Pancreas (tissue), 10 donors: ENCODE measurements at places on chromosomes 3 and 15. TPM values are rescaled to one million over a fixed set of nuclear protein-coding genes. Genes with fewer than 3 reads are reported as not detected.

Gene FMN1
- total RNA-seq = 10.2 TPM

Gene CP
- total RNA-seq = 2.0 TPM

Gene COLQ
- total RNA-seq = 0.64 TPM

Gene CEMIP
- 0.09 TPM for total RNA-seq

Gene GABRR3
- total RNA-seq = not detected

Gene SLC12A1
- total RNA-seq = not detected

Gene BNC1
- not detected for total RNA-seq

Gene SYNPR
- 0.31 TPM for total RNA-seq

Gene ERC2
- total RNA-seq = 1.3 TPM

Gene SLC35G2
- total RNA-seq = 7.6 TPM

DNA sequence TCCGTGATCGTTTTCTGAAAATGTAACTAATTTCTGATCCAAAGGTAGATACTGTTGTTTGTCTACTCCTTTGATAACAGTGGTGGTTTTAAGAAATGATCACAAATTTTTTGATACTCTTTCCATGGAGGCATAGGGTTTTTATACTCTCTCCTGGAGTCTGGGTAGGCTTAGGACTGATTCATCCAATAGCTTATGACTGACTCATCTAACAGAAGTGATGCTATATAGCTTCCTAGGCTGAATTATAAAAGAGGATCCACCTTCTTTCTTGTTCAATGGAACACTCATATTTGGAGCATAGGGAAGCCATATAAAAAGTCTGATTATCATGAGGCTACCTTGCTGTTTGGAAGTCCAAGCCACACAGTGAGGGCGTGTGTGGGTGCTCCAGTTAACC, 84.3 kb downstream of the CHST2 start:
- no peak for DNase-seq

GRCh38 chr3:58200846-58201355, 9.9 kb downstream of the DNASE1L3 start:
- DNase-seq = no peak

DNA sequence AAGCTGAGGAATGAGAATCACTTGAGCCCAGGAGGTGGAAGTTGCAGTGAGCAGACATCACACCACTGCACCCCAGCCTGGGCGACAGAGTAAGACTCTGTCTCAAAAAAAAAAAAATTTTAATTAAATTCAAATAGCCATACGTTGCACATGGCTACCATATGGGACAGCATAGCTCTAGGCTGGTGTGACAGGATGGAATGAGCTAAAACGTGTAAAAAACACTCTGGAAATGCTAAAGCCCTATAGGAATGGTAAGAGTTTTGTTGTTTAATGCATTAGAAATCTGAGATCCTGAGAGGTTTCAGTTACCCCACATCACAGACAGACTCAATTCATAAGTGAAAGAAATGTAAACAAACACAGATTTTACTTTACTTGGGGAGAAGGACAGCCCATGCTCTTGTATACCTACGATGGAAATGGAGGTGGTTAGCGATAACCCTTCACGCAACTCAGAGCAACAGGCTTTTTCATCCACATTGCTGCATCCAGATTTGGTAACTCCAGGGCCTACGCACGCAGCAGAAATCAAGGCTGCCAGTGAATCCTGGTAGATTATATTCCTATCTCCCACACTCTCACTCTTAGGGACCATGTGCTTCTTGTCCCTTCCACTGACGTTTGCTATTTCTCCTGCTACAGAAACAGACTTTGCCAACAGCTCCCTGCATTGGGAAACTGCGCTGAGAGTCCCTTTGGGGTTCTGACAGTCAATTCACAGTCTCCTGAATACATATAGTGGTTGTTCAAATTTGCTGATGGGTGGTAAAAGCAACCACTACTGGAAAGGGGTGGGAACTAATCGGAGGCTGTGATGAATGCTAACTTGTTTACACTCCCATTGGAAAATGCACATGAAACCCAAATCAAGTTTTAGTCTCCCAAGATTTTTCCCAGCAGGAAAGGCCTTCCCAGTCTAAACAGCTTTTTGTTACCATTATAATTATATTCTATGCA, 3.1 kb downstream of the SH3BP5 start:
- DNase-seq = no peak

GRCh38 chr3:184144505-184144904, 9.3 kb downstream of the EIF2B5 start:
- no peak for DNase-seq

DNA sequence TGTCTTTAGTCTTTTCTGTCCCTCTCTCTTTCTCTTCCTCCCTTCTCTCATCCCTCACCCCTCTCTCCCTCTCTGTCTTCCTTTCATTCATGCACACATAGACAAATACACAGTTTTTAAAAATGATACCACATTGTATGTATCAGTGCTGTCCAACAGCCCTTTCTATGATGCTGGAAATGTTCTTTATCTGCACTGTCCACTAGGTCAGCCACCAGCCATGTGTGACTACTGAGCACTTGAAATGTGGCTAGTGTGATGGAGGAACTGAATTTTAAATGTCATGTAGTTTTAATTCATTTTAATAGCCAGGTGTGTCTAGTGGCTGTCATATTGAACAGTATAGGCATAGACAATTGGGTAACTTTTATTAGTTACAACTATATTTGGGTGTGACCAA, 34.9 kb downstream of the COL6A5 start:
- no peak for DNase-seq

DNA sequence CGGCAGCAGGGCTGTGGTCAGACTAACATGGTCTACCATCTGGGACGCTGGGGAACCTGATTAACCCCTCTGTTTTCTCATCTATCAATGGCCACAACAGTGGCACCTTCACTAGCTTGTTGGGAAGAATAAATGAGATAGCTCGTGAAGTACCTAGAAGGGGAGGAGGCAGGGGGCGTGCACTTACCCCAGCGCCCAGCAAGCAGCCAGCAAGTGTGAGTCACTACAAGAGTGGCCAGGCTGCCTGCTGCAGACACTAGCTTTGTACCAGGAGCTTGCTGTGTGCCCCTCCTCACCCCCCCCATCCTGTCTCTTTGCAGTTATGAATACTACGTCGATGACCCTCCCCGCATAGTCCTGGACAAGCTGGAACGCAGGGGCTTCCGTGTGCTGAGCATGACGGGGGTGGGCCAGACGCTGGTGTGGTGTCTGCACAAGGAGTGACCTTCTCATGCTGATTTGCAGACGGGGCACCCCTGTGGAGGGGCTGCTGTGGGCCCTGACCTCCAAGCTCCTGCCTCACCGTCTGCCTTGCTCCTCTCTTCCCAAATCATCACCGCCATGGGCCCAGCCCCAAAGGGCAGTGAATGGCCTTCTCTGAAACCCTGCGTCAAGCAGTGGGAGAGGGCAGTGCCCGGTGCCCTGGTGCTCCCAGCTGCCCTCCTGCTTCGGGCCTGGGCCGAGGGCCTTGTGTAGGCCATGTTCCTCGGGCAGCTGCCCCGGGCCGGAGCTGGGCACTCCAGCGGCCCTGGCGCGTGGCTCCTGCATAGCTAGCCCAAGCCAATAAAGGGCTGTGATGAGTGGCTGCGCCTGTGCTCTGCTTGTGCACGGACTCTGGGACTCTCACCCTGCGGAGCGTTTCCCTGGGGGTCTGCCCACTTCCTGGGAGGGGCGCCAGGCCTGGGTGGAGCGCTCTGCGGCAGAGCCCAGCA, 2.6 kb upstream of the C15orf62 start:
- no peak for DNase-seq

GRCh38 chr15:41561777-41562145, 2.7 kb downstream of the TYRO3 start:
- no peak for DNase-seq

GRCh38 chr3:145936971-145937370, 224.0 kb downstream of the PLOD2 start:
- no peak for DNase-seq

DNA sequence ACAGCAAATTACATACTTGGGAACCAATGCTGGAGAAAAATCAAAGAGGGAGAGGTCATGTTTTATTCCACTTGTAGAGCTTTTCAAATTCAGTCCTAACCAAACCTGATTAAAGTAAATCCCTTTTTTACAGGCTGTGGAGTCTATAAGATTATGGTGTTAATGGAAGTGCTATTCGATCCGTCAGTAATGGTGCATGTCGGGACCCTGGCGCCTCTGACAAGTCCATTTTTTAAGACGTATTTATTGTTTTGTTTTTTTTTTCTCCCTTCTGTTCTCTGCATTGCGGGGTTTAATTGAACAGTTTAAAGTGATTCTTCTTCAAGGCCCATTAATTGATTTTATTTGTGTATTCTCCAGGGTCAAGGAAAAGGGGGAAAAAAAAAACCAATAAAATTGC, 725.9 kb downstream of the TUSC7 start:
- DNase-seq = no peak

- no peak for DNase-seq
Measured at GRCh38 chr3:5663601-5664000, 476.1 kb downstream of the EDEM1 start.

DNA sequence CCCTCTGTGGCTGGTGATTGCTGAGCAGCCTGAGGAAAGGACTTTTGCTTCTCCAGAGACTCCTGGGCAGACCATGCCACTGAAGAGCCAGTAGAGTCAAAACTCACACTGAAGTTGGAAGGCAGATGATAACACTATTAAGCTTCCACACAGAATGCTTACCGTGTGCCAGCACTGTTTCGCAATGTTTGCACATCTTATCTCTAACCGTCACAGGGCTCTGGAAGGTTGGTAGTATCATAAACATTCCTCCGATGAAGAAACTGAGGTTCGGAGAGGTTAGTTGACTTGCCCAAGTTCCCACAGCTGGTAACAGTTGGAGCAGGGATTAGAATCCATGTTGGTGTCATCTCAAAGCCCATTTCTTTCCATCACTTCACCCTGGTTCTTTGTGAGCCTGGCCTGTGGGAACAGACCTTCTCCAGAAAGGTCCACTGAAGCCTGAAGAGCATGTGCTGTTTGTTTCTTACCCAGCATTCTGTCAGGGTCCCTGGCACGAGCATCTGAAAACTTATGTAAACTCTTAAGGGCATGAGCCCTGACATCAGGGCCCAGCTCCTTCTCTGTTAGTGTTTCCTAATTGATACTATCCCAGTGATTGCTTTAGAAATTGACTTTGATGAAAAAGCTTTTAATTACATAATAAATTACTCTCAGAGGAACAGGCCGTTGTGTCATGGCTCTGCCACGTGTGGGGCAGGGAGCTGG, 77.0 kb upstream of the PRR23C start:
- DNase-seq = peak; percentile 50

GRCh38 chr3:180329187-180329586, 272.8 kb upstream of the TTC14 start:
- no peak for DNase-seq

- DNase-seq = no peak
Measured at GRCh38 chr3:128572644-128573105, 77.9 kb downstream of the RPN1 start.

GRCh38 chr15:51935466-51936104, 36.0 kb downstream of the LEO1 start:
- no peak for DNase-seq

DNA sequence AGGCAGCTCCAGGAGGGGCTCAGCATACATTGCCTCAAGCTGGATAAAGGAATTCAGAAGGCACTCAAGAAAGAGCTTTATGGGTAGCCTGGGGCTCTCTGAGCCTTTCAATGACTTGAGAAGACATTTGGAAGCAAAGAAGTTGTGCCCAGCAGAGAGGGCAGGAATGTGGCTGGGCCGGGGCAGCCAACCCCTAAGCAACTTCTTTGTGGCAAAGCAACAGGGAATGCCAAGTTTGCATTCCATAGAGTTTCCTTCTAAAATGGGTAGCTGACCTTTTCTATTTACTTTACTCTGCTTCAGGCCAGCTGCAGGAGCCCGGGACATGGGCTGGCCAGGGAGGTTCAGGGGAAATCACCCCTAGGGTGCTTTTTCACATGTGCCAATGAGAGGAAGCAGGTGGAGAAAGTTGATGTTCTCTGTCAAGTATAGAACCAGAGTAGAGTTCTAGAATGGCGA, 45.6 kb downstream of the CCDC12 start:
- DNase-seq = no peak

- DNase-seq = no peak
Measured at GRCh38 chr3:100957261-100957986, 35.8 kb downstream of the ABI3BP start.

DNA sequence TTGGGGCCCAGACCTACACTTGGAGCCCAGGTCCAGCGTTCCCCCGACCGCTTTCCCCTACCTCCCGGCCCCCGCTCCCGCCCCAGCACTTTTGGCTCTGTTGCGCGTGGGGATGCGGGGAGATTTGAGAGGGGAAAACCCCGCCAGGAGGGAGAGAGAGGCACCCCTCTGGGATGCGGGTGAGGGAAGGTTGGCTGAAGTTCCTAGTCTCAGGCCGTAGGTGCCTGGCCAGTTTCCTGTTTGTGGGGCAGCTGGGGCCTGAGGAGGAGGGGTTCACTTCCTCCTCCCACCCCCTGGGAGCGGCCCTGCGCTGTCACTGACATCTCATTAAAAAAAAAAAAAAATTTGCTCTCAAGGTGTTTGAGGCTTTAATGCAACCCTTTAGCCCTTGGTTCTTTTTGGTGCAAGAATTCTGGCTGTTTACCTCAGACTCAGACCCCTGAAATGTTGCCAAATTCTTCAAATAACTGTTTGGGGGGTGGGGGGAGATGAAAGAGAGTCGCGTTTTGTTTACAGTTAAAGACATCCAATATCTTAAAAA, 2.6 kb downstream of the FAM43A start:
- peak; percentile 37 for DNase-seq

GRCh38 chr15:40829115-40829514, 607 bp upstream of the PPP1R14D start:
- no peak for DNase-seq

DNA sequence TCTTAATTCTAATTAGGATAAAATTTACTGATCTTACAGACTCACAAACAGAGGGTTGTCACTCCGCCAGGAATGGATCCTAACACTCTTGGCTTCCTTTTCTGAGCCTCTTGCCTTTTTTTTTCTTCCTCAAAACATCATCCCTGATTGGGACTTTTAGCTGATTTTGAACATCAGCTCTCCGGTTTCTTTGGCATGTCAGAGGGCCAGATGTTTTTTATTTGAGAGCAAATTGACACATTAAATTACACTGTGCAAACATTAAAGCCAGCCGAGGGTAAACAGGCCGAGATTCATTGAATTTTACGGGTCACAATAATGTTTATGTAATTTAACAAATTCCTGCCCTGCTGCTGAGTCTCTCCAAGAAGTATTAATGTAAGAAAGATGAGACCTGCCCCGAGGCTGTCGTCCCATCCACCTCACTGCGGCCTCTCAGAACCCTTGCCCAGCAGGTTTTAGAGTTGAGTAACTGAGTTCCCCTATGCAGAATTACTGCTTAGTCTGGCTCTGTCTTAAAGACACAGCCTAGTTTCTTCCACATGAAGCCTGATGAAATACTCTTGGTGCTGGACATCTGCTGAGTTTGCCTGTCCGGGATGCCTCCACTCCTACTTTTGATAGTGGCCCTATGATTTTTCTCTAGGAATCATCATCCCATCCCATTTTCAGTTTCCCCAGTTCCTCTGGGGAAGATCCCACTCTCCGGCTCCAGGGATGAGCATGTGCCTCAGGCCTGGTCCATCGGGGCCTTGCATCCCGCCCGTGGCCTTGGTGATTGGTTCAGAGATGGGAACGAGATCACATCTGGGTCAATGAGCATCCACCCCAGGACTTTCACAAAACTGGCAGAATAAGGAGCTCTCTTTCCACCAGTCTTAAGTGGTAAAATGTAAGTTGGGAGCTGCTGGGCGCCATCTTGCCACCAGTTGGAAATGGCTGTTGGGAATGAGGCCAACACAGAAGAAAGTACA, 226.6 kb upstream of the TLE3 start:
- DNase-seq = no peak

GRCh38 chr3:71703797-71704196, 21.4 kb downstream of the EIF4E3 start:
- DNase-seq = no peak
